ENCODE measurements at places on chromosomes 2 and 18.

DNA sequence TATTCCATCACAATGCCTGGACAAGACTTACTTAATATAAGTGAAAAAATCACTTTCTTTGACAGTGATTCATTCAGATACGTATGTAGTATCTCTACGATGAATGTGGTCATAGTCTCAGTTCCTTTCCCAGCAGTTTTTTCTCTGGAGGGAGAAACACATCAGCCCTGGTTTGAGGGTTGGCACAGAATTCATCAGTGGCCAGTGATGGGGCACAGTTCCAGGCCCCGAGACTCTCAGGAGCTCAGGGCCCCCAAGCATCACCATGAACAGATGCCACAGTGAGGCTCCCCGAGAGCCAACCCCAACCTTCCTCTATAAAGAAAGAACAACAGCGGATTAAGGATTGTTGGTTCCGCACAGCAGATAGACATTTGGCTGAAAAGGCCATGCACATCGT, 12.5 kb downstream of the PRKAG3 start:
- DNase-seq = no peak

GRCh38 chr2:37262522-37262921, 31.1 kb downstream of the NDUFAF7 start:
- no peak for DNase-seq

- DNase-seq = no peak
These were observed 42.8 kb upstream of the CYTIP start for GRCh38 chr2:157486596-157487270.

GRCh38 chr18:48819781-48820482, 130.8 kb downstream of the SMAD7 start:
- no peak for DNase-seq

GRCh38 chr2:106095478-106096298, 98.4 kb downstream of the UXS1 start:
- DNase-seq = no peak

GRCh38 chr2:1642993-1643619, 101.2 kb downstream of the PXDN start:
- no peak for DNase-seq

All from activated CD8-positive, alpha-beta memory T cell treated with anti-CD3 and anti-CD28 coated beads for 48 hours (primary cell).